ENCODE measurements at places on chromosomes 12 and 14.

DNA sequence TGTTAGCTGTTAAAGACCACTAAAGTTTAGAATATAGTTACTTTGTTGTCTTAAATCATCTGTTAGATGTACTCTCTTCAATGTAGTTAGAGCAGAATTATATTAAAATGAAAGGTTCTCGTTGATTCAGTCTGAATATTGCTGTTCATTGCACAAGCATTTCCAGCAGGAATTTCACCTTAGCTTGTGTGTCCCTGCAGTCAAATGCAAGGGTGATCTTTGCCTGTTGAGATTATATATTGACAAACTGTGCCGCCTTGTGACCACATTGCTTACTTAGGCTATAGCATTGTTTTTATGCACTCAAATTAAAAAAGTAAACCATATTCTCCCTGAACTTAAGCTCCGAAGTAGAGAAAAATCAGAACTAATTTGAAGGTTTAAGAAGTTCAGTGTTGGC is 39.5 kb downstream of the ATP2A2 start:
- no peak for DNase-seq

DNA sequence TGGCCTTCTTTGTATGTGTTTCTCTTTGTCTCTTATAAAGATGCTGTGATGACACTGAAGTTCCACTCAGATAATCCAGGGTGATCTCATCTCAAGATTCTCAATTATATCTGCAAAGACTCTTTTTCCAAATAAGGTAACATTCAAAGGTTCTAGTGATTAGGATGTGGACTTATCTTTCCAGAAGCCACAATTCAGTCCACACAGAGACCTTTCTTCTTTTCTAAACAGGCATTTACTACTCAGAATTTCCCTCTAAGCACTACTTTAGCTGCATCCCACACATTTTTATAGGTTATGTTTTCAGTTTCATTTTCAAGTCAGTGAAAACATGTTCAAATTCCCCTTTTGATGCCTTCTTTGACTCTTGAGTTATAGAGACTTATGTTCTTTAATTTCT is 9.0 kb upstream of the NKX2-1 start:
- no peak for DNase-seq

DNA sequence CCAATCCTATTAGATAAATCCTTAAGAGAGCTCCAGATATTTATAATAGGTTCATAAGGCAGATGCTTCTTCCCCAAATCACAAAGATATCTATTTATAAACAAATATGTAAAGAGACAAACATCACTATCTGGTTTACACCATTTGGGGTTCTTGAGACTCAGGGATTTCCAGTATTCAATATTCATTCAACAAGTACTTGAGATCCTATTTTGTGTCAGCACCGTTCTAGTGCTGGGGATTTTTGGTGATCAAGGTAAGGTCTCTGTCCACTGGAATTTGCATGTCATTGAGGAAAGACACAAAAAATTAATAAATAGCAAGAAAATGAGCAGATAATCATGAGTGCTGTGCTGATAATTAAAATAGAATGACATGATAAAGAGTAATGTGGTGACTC is 222.7 kb upstream of the FOXN3 start:
- no peak for DNase-seq

GRCh38 chr14:42508209-42508946 is 901.7 kb downstream of the LRFN5 start:
- no peak for DNase-seq

GRCh38 chr12:203462-204260 is 10.3 kb downstream of the SLC6A12 start:
- DNase-seq, result no peak

GRCh38 chr14:56552615-56553014 is 27.0 kb upstream of the TMEM260 start:
- DNase-seq, result no peak
